ENCODE measurements at places on chromosomes 1 and 21. TPM values are rescaled to one million over a fixed set of nuclear protein-coding genes. Genes with fewer than 3 reads are reported as not detected.

- no peaks in the 10 kb centered on the region for H3K27me3 ChIP-seq
- no peaks in the 10 kb centered on the region for H3K4me1 ChIP-seq
- H3K4me3 ChIP-seq, result no peak overlapping the region
- no peak for DNase-seq
Observed at GRCh38 chr1:36934061-36934460, 100.3 kb downstream of the GRIK3 start.

DNA sequence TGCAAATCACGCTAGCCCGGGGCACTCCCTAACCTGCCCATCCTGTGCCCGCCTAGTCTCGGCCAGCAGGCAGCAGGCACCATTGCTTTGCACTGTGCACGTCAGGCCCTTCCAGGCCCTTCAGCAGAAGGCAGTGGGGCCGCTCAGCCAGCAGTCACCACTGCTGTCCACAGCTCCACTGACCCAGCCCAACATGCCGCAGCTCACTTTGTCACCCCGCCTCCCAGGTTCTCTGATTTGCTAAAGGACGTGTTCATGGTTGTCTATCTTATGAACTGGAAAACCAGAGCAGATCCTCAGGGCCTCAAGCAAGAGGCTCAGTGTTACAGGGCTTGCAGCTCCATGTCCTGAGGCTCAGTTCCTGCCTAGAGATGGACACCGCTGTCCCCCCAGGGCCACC lies 14.2 kb upstream of the SPOCD1 start:
- no peak overlapping the region for H3K4me3 ChIP-seq
- H3K4me1 ChIP-seq, result peaks cover 36% of the 10 kb centered on the region
- H3K36me3 ChIP-seq, result no peaks in the 10 kb centered on the region
- no peak for DNase-seq
- no peaks in the 10 kb centered on the region for H3K27me3 ChIP-seq
- no peak overlapping the region for H3K27ac ChIP-seq

The TGFB2 gene
- not detected for total RNA-seq

The S100A9 gene
- 2.3 TPM for total RNA-seq

GRCh38 chr1:68339505-68339904 lies 107.2 kb upstream of the WLS start:
- no peaks in the 10 kb centered on the region for H3K27me3 ChIP-seq
- no peaks in the 10 kb centered on the region for H3K36me3 ChIP-seq
- no peaks in the 10 kb centered on the region for H3K4me1 ChIP-seq
- no peak for DNase-seq
- H3K4me3 ChIP-seq, result no peak overlapping the region
- H3K27ac ChIP-seq, result no peak overlapping the region

GRCh38 chr1:186518395-186518794 lies 57.5 kb upstream of the PDC start:
- H3K36me3 ChIP-seq, result no peaks in the 10 kb centered on the region
- no peak for DNase-seq
- no peaks in the 10 kb centered on the region for H3K4me1 ChIP-seq
- H3K27me3 ChIP-seq, result no peaks in the 10 kb centered on the region
- H3K27ac ChIP-seq, result no peak overlapping the region

The RHEX gene
- total RNA-seq, result not detected

The ATP6V1G3 gene
- total RNA-seq, result not detected

The OR2L13 gene
- not detected for total RNA-seq

Data from CD8-positive, alpha-beta memory T cell (primary cell).